Activated T-helper 1 cell treated with anti-CD3 and anti-CD28 coated beads, Interleukin-12 subunit alpha, Interleukin-12 subunit beta, Interleukin-2, Interleukin-4 antibody, amounts not matched to agents 30 ng/mL and 10 ng/mL and 1 ng/mL, durations not matched to agents 14 hours and 24 hours and 36 hours (primary cell): ENCODE measurements at places on chromosomes 16 and 17.
A peak's percentile ranks its signal among the peaks of the same experiment; 100 is the strongest.

DNA sequence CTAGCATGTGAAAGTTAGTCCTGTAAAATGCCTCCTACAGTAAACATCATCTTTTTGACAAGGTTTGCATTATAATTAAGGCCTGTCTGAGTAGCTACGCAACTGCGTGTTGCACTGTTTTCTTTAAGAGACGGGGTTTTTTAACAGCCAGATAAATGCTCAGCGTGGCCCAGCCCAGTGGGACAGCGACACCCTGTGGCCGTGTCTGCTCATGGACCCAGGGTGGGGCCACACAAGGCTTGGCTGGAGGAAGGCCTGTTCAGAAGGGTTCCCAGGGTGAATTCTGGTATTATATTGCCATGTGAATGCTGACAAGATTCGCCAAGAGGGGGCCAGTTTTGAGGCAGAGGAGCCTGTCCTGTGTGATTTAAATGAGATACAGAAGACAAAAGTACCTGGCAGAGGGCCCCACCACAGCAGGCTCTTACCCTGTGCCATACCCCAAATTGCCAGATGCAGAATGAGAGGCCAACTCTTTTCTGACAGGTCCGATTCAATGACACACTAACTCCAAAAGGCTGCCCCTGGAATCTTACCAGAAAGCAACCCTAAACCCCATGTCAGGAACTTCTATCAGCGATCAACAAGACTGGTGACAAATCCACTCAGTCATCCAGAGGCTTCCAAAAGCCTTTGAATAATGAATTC is 65.9 kb upstream of the IRX6 start:
- DNase-seq: peak; percentile 9

DNA sequence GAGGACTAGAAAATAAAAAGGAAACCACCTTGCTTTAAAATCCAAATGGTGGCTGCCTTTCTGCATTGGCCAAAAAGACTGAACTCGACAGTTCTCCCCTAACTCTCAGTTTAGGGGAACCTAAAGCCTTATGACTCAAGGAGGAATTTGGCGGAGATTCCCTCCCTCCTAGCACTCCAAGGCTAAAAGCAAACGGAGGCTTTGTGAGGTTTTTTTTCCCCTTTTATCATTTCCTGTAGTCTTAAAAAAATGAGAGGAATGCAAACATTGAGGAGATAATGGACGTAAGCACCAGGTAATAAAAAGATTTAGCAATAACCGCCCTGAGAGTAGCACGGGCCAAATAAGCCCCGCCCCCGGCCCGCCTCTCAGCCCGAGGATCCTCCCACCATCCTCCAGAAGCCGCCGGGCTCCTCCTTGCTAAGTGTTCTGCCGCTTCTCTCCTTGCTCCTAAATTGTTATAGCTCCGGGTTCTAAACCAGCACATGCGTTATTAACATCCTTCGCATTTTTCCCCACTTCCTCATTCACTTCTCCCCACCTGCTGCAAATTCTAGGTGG is 5.8 kb upstream of the KIFC3 start:
- DNase-seq: no peak

DNA sequence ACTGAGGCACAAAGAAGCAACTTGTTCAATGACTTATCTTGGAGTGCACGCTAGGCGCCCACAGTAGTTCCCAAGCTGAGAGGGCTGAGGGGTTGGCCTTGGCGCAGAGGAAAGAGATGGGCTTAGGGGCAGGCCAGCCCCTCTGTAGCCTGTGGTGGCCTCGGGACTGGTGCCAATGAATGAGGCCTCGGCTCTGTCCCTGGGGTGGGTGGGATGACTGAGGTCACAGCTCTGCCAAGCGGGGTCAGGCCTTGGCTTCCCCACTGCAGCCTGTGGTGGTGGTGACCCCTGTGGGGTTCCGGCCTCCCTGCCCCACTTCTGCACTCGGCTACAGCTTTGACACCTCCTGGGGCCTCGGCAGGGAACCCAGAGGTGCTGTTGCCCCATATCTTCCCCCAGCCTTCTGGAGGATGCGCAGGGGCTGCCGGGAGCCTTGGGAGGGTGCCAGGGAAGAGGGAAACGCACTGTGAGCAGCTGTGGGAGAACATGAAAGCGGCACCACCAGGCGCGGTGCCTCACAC is 46.0 kb downstream of the BEAN1 start:
- DNase-seq: no peak

- no peak for DNase-seq
Measured at GRCh38 chr17:11140501-11140900, 100.5 kb upstream of the SHISA6 start.

- no peak for DNase-seq
Measured at GRCh38 chr16:9053006-9053601, 38.3 kb upstream of the HAPSTR1 start.

DNA sequence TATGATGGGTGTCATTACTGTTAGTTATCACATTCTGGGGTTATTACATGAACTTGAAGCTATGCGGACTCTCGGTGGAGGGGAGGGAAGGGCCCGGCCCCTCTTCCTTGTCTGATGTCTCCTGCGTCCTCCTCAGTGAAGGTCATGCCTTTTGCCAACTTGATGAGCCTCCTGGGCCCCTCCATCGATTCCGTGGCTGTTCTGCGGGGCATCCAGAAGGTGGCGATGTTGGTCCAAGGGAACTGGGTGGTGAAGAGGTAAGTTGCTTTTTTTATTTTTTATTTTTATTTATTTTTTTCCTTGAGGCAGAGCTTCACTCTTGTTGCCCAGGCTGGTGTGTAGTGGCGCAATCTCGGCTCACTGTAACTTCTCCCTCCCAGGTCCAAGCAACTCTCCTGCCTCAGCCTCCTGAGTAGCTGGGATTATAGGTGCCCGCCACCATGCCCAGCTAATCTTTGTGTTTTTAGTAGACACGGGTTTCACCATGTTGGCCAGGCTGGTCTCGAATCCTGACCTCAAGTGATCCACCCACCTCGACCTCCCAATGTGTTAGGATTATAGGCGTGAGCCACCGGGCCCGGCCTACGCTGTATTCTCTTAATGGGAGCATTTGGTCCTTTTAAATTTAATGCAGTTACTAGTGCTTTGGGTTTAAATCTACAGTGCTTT is 21.6 kb downstream of the POLR3E start:
- DNase-seq: peak; percentile 42

DNA sequence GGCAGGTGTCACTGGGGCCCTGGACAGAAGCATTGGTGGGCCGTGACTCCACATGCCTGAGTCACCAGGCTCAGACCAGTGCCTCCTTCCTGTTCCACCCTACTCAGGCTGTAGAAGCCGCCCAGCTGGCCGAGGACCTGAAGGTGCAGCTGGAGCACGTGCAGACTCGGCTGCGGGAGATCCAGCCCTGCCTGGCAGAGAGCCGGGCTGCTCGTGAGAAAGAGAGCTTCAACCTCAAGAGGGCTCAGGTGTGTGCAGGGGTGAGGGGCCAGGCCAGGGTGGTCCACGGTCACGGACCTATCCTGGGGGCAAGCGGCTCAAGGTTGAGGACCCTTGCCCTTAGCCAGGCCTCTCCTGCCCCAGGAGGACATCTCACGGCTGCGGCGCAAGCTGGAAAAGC is 9.6 kb downstream of the RNF40 start:
- DNase-seq: no peak

GRCh38 chr17:36650096-36650775 is 48.9 kb downstream of the MRM1 start:
- no peak for DNase-seq

GRCh38 chr16:22324787-22325597 is 27.8 kb downstream of the POLR3E start:
- no peak for DNase-seq

GRCh38 chr16:85717393-85718152 is 28.8 kb upstream of the GINS2 start:
- peak; percentile 34 for DNase-seq

DNA sequence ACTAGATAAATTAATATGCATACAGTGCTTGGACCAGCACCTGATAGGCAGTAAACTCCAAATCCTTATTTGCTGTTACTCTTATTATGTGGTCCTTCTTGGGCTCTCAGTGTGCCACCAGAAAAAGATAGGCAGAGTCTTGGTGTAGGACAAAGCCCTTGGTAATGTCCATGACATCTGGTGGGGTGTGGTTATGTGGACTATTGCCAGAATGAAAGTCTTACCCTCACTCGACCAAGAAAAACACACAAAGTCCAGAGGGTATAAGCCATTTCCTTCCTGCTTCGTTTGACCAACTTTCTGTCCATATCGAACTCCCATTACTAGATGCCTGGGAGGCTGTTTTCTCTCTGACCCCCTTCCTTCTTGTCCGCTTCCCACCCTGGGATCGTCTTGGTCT is 140.9 kb downstream of the UTP18 start:
- no peak for DNase-seq

DNA sequence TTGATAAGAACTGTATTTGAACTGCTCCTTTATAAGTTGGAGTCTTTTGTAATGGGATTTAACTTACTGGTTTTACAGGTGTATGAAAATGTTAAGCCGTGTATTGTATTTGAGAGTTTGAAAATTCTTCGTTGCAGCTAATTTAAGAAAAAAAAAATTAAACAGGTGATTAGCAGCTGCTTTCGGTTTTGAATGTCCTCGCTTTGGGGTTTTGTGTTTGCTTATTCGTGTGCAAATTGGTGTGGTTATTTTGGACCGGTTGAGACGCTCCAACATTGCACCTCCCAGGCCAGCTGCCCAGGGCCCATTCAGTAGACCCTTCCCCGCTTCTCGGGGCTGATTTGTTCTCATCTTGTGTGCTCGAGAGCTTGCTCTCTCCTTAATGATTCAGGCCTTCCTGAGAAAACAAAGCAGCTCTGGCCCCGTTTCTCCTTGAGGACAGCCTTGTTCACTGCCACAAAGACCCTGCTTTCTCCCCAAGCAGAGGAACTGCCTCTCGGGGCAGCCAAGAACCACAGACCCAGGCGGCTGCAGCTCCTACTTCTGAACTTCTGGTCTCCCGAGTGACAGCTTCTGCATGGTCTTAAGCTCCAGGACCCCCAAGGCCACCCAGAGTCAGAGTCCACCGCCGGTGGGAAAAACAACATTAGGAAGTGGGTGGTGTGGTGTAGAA is 100.5 kb downstream of the MSI2 start:
- DNase-seq: no peak

DNA sequence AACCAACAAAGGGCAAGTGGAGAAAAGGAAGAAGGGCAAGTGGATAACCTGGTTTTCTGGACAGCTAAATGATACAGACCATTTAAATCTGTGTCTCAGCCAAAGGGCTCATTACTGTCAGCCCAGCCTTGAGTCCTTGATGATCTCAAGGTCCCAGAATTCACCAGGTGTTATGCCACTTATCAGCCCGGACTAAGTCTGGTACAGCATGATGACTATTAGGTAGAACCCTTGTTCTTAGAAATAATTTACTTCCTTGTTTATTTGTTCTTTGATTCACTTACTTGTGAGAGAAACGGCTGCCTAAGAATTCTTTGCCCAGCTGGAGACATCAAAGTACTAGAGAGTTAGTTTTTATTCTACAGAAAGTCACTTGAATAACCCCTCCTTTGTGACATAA is 3.5 kb downstream of the PDILT start:
- no peak for DNase-seq

GRCh38 chr16:6643080-6643686 is 689.5 kb upstream of the RBFOX1 start:
- DNase-seq: peak; percentile 4

- DNase-seq: no peak
Measured at GRCh38 chr17:48384164-48384563, 45.9 kb downstream of the SKAP1 start.

GRCh38 chr17:64698725-64699124 is 36.6 kb upstream of the SMURF2 start:
- no peak for DNase-seq

DNA sequence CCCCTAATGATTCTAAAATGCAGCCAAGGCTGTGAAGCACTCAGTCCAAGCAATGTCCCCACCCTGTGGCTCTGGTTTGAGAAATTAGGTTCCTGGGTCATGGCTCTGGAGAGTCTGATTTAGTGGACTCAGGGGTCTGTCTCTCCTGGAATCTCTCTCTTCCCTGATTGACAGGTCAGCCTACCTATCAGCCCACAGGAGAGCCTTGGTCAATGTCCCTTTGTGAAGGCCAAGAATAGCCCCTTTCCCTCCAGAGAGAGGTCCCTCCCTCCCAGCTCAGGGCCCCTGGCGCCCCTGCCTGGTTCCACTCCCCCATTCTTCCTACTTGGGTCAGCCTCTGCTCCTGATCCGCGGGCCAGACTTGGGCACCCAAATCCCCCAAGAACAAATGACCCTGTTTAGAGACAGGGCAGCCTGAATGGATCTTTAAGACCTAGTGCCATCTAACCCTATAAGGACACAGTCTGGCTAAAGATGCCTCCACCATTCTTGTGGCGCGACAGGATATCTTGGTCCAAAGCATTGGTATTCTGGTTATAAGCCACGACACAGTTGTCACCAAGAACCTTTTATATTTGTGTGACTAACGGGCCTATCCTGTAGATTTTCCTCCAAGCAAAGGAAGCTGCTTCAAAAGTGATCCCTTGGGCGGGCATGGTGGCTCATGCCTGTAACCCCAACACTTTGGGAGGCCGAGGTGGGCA is 38.3 kb upstream of the PRSS54 start:
- no peak for DNase-seq

DNA sequence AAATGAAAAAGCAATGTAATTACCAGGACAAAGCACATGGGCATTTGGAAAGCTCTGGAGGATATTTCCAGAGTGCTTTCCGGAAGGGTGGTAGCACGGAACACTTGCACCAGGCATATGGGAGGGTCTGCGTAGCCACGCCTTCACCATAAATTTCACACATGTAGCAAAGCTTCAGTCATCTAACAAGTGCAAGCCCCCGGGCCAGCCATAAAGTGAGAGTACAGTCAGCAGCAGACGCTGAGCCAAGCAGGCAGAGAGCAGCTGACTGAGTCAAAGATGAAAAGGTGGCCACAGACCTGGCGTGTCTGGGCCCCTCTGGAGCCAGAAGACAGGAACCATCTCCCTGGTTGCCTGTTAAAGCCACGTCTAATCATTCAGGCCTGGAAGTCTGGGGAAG is 130.6 kb downstream of the SEC14L1 start:
- DNase-seq: no peak

GRCh38 chr16:2827831-2828520 is 2.1 kb upstream of the ZG16B start:
- DNase-seq: no peak
